BE2C (cell line): ENCODE measurements at places on chromosomes 16 and 17.

- no peak for DNase-seq
Measured at GRCh38 chr16:79656553-79657115, 56.1 kb upstream of the MAF start.

- no peak for DNase-seq
Measured at GRCh38 chr16:67571981-67572431, 9.7 kb downstream of the CTCF start.

DNA sequence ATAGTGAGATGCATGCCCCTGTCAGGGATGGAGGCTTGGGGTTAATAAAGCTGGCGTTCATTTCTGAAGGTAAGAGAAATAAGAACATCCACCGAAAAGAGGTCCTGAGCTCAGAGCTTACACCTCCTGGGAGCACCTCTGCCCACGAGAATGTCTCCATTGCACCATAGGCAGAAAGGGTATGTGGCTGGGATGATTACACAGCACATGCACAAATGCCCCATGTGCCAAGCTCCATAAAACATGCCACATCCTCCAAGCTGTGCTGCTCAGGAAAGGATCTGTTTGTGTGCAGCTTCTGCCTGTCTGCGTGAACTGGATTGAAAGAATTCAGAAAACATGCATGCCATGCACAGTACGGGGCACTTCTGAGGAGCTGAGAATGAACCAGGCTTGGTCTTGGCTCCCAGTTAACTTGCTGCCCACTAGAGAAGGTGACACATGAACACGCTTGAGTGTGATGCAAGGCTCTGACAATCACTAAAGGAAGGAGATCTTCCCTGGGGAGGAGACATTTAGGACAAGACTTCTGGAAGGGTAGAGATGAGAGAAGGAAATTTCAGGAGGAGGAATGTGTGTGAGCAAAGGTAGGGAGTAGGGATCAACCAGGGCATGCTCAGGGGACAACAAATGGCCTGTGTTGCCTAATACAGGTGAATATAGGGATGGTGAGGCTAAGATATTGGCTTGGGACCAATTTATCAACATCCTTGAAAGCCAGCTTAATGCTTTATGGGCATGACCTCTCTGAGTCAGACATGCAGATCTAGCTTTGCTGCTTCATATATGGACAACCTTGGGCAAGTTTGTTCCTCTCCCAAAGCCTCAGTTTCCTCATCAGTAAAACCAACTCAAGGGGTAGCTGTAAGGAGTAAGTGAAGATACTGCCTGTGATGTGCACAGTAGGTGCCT lies 32.0 kb upstream of the SMPD3 start:
- DNase-seq: no peak

GRCh38 chr17:65201331-65201730 lies 64.2 kb downstream of the RGS9 start:
- DNase-seq: no peak

- no peak for DNase-seq
Measured at GRCh38 chr17:77566151-77566550, 392.4 kb upstream of the TNRC6C start.

- no peak for DNase-seq
Measured at GRCh38 chr16:49576173-49576494, 202.5 kb downstream of the C16orf78 start.

GRCh38 chr16:5428932-5429331 lies 331.3 kb upstream of the EEF2KMT start:
- DNase-seq: peak; percentile 21

- DNase-seq: no peak
Measured at GRCh38 chr17:60311936-60312335, 80.0 kb downstream of the USP32 start.

DNA sequence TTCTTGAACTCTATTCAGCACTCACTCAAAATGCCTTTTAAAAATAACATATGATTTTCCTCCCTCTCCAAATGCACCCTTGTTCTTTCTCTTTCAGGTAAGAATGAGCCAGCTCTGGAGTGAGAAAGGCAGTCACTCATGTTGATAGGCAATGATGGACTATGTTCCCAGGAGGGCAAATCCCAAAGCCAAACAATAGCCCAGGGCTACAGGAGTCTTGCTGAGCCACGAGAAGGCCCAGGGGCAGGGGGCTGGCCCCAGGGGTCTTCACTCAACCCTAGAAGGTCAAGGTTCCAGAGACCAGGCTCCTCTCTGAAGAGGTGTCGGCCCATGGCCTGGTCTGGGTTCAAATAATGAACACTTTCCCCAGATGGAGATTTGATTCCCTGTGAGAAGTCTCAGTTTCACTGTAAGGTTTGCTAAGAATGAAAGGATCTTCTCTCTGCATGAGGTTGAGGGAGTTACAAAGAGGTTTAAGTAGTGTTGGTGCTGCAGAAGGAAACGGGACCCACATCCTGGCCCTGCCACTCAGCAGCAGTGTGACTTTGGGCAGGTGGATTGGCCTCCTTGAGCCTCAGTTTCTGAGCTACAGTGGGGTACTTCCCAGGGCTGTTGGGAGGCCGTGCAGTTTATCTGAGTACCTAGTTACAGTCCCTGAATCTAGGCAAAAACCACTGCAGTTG lies 49.0 kb downstream of the RTN4RL1 start:
- DNase-seq: no peak

- DNase-seq: peak; percentile 49
Measured at GRCh38 chr16:50146479-50147435, 6.3 kb upstream of the TENT4B start.

DNA sequence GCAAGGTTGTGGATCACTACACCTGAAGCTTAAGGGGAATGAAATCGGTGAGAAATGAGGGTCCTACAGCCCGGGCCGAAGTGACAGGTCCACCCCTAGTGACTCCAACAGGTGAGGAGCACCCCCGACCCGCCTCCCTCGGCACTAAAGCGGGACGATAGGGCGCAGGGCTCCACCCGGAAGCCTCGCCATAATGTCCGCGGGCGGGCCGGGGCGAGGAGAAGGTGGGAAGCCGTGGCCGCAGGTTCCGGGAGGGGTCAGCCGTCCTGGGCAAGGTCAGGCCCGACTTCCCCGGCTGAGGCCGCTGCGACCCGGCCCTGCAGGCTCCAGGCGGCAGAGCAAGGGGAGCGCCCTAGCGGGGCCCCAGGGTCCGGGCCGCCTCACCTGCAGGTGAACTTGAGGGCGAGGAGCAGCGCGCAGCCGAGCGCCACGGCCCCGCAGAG lies 543 bp downstream of the TXNDC11 start:
- no peak for DNase-seq
